ENCODE measurements at places on chromosomes 11 and 22. TPM values are rescaled to one million over a fixed set of nuclear protein-coding genes. Genes with fewer than 3 reads are reported as not detected.

CCDC87 gene
- polyA plus RNA-seq: 0.34 TPM

GLB1L3 gene
- 2.8 TPM for polyA plus RNA-seq

MRGPRX4 gene
- not detected for polyA plus RNA-seq

DNA sequence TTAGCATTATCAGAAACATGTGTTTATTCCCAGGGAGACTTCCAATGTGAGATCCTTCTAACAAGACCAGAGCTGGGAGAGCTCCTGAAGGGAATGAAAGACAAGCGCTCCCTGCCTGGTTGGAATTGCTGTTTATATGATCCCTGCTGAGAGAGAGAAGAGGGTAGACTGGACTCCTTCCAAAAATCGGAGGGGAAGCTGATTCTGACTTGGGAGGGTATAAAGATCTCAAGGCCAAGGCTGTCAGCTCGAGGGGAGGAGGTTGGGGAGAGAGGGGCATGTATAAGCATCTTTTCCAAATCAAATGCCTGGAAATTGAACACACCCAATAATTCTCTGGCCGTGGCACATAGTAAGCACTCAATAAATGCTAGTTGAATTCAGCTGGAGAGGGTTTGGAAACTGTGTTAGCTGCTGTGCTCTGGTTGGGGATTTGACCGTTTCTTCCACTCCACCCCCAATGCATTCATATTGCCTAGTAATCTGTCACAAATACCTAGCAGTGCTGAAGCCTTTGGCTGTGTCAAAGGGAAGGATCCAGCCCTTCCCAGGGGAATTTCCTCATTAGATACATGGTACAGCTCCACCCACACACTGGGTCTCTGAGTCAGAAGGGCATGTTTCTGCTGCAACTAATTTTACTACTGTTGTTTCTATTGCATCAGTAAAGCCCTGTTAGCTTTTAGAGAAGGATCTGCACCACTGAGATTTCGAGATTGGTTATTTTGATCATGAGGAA, 61.5 kb downstream of the CACNG2 start:
- H3K36me3 ChIP-seq: no peaks in the 10 kb centered on the region
- H3K4me3 ChIP-seq: no peak overlapping the region
- no peak overlapping the region for H3K27ac ChIP-seq
- H3K4me1 ChIP-seq: no peaks in the 10 kb centered on the region
- no peak for DNase-seq

- no peak for DNase-seq
- no peaks in the 10 kb centered on the region for H3K27me3 ChIP-seq
- no peak overlapping the region for H3K4me3 ChIP-seq
- no peaks in the 10 kb centered on the region for H3K4me1 ChIP-seq
- H3K36me3 ChIP-seq: no peaks in the 10 kb centered on the region
These were observed 70.2 kb downstream of the MTNR1B start for GRCh38 chr11:93039531-93040240.

DNA sequence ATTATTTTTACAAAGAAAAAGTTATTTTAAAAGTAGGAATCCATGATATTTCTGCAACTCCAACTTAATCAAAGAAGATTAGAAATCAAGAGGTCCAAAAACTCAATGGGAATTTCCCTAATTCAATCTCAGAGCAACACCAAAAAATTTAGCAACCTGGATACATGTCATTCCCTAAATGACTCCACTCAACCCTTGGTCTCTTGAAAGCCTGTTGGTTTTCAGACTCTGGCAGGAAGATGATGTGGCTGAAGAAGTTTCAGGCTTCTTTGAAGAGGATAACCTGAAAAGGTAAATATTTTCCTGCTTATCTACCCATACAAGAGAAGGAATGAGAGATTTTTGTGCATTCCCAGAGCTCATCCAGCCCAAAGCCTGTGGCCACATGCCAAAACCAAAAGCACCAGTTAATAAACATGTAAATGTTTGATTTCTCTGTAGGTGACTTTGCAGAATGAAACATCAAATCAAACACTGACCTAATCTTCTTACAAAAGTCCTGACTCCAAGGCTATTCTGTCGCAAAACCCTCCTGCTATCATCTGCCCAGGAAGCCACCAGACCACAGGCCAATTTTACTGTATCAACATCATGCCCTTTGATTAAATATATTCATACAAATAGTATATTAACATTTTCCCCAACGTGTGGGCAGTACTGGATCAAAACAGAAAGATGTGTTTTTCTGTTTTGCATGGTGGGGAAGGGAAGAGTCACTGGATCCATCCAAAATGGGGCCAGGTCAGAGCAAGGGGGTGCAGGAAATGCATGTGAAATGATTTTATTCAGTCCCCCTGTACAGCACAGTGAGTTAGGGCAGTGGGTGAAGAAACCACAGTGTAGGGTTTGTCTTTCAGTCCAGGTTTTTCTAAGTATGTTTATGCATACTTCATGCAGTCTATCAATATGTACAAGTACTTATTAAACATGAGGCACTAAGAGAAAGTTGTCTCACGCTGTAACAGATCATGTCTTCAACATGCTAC, 38.8 kb downstream of the SMCO4 start:
- H3K36me3 ChIP-seq: no peaks in the 10 kb centered on the region
- H3K4me3 ChIP-seq: no peak overlapping the region
- no peak for DNase-seq
- no peak overlapping the region for H3K27ac ChIP-seq

Measured in CD4-positive, alpha-beta memory T cell (primary cell).